ENCODE measurements at places on chromosomes 3 and 15.

GRCh38 chr3:97927704-97928103 lies 44.5 kb downstream of the RIOX2 start:
- no peak for DNase-seq

DNA sequence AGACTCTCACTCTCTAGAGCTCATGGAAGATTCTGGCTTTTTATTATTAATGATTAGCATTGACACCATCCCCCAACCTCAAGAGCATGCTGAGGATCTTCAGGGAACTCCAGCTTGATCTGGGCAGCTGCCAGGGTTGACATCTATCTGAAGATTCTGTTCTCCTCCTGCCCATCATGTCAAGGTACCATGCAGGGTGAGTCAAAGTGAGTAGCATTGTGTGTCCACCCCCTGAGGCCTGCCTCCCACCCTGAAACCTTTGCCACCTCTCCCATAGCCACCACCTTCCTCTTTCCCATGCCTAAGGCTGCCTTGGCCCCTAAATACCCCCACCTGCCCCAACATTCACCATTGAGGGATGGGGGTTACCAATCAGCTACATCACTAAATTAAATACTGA lies 70.1 kb upstream of the SLCO3A1 start:
- DNase-seq: no peak

- no peak for DNase-seq
Measured at GRCh38 chr3:194082743-194083636, 53.0 kb upstream of the HES1 start.

GRCh38 chr3:48601622-48601994 lies 6.5 kb upstream of the COL7A1 start:
- no peak for DNase-seq

DNA sequence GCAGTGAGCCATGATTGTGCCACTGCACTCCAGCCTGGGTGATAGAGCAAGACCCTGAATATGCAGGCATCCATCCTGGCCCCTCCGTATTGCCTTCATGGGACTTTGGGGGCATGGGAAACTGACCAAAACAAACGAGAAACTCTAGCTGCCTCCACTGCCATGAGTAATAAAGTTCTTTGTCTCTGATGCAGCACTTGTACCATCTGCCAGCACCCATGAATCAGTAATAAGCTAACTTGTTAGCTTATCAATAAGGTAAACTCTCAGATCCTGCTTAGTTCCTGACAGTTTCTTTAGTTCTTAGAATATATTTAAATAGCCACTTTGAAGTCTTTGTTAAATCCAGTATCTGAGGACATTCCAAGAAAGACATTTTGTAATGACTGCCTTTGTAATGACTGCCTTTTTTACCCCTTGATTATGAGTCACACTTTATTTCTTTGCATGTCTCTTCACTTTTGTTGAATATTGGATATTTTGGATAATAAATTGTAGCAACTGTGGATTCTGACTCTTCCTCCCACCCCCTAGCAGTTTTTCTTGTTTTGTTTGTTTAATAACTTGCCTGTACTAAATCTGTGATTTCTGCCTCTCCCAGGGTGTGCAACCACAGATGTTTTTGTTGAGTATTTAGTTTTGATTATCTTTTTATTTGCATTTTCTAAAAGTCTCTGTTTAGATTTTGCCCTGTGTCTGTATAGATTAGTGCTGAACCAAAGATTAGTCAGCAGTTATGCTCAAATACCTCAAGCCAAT lies 136.9 kb downstream of the HCN4 start:
- no peak for DNase-seq

DNA sequence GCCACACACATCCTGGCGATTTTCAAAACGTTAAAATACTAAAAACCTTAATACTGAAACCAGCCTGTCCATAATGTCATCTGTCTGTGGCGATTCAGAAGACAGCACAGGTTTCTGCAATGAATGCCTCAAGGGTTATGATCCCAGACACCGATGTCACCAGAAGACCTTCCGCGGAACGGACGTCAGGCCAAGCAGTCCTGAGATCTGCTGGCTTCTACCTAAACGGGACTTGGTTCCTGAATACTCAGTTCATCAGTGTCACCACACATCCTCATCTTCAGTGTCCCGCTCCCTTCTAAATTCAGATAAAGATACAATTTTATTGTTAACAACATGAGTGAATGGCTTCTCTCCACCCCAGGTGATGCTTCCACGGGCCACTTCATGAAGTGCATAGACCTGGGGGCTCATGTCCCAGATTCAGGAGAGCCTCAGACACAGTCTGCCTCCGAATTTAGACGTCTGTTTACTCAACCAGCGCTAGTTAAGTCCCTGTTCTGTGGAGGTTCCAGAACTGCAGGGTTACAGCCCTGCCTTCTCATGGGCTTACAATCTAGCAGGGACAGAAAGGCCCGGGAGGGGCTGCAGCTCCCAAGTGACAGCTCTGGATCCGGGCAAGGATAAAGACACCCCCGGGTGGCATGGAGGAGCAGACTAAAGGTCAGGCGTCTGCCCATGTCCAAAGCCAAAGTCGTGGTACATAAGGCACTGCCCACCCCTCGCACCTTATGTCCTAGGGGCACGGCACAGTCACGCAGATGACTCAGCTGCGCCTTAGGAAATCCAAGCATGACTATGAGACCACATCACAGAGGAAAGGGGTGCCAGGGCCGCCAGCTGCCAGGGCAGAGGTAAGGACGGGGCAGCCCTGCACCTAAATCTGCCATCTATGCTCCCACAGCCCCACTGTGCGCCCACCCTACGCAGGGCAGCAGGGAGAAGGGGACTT lies 75.9 kb downstream of the VGLL4 start:
- no peak for DNase-seq

- DNase-seq: no peak
Measured at GRCh38 chr3:78969483-78969882, 798.3 kb downstream of the ROBO1 start.

DNA sequence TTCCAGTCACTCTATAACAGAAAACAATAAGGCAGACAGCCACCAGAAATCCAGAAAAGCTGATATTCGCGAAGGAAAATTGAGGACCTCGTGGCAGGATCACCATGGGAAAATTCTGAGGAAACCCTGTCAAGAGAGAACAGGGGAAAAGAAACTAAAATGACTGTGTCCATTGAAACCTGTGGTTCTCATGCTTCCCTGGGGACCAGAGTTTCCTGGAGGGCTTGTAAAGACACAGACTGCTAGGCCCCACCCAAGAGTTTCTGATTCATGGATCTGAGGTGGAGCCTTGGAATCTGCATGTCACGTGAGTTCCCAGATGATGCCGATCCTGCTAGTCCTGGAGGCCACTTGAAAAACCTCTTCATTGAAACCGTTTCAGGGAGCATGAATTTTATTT lies 420.5 kb downstream of the EPHB1 start:
- no peak for DNase-seq

DNA sequence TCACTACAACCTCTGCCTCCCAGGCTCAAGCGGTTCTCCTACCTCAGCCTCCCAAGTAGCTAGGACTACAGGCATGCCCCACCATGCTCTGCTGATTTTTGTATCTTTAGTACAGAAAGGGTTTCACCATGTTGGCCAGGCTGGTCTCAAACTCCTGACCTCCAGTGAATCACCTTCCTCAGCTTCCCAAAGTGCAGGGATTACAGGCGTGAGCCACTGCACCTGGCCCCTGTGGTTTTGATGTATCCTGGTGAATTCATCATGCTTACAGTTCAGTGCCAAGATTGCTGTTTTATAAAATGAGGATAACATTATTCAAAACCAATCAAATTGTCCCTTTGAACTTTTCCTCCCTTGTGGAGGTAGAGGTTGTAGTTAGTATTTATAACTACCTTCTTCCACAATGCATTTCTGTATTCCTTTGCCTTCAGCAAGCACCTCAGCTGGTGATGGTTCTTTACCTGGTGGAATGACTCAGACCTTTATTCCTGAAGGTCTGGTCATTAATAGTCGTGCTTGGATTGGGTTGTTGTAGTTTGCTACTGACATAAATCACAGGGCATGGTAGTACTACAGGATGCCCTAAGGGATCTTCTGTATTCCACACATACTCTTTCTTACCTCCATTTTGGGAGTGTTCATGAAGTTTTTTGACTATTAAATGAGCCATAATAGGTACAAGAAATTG lies 76.9 kb downstream of the UBP1 start:
- DNase-seq: no peak

- no peak for DNase-seq
Measured at GRCh38 chr3:189588475-189589178, 42.6 kb upstream of the TP63 start.

DNA sequence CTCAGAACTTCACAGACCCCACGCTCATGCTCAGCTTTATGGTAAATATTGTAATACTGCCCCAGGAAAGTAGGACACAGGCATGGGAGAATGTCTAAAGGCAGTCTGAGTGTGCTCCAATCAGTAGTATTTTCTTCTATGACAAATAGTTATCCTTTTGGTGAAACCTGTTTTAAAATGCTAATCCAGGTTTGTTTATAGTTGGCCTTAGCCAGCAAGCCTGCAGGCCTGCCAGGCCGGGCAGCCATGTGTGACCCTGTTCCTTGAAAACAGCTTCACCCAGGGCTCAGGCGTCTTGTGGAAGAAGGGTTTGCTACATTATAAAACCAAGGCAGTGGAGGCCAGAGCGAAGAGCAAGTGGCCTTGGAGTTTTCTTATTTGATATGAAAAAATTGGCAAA lies 104.7 kb downstream of the SEMA6D start:
- no peak for DNase-seq

- DNase-seq: no peak
Measured at GRCh38 chr15:67674983-67675382, 132.5 kb downstream of the MAP2K5 start.

DNA sequence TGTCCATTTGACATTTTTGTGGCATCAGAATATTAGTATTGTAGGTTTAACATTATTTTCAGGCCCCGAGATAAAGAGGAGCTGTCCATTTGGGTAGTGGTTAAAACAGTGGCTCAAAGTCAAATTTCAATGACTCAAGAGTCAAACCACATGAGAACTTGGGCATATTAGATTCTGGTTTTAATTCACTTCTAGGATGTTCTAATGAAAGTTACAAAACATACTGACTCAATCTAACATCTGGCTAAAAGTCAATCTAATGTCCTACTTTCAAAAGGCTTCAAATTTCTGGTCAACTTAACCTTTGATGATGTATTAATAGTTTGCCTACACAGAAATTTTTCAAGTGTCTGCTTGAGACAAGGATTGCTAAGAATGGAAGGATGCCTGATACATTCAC lies 112.4 kb downstream of the ABI3BP start:
- DNase-seq: no peak

- no peak for DNase-seq
Measured at GRCh38 chr3:14297784-14298236, 104.6 kb upstream of the SLC6A6 start.
